ENCODE measurements at places on chromosomes 2 and 18. TPM values are rescaled to one million over a fixed set of nuclear protein-coding genes. Genes with fewer than 3 reads are reported as not detected.

Gene ADGRF3
- under 0.01 TPM for total RNA-seq

Gene AP1S3
- total RNA-seq = 2.2 TPM

Gene DSC2
- under 0.01 TPM for total RNA-seq

Gene GCG
- not detected for total RNA-seq

Gene RBKS
- 1.1 TPM for total RNA-seq

Gene THSD7B
- total RNA-seq = under 0.01 TPM

Gene KYNU
- 10.9 TPM for total RNA-seq

Gene SLC30A3
- under 0.01 TPM for total RNA-seq

Gene CNDP1
- total RNA-seq = not detected

All from osteoblast (primary cell).